ENCODE measurements at places on chromosomes 1 and 21.

GRCh38 chr1:218829097-218829496 is 344.6 kb upstream of the LYPLAL1 start:
- no peak for DNase-seq

DNA sequence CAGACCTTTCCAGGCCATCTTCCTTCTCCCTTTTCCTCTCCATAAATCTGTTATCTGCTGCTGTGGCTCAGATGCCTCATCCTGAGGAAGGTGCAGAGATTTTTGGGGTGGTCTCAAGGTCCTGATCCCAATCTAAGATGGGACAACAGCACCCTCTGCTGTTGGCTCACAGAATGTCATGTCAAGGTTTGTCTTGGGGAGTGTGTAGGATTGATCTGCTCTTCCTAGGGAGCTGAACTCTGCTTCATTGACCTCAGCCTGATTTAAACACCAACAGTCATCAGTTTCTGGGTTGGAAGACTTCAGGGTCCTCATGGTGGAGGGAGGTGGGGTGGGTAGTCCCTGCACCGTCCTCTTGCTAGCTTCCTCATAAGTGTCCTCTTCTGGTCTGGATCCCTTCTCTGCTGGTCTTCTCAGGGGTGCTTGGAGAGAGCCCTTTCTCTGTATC is 62.8 kb upstream of the LAX1 start:
- peak; percentile 70 for DNase-seq

DNA sequence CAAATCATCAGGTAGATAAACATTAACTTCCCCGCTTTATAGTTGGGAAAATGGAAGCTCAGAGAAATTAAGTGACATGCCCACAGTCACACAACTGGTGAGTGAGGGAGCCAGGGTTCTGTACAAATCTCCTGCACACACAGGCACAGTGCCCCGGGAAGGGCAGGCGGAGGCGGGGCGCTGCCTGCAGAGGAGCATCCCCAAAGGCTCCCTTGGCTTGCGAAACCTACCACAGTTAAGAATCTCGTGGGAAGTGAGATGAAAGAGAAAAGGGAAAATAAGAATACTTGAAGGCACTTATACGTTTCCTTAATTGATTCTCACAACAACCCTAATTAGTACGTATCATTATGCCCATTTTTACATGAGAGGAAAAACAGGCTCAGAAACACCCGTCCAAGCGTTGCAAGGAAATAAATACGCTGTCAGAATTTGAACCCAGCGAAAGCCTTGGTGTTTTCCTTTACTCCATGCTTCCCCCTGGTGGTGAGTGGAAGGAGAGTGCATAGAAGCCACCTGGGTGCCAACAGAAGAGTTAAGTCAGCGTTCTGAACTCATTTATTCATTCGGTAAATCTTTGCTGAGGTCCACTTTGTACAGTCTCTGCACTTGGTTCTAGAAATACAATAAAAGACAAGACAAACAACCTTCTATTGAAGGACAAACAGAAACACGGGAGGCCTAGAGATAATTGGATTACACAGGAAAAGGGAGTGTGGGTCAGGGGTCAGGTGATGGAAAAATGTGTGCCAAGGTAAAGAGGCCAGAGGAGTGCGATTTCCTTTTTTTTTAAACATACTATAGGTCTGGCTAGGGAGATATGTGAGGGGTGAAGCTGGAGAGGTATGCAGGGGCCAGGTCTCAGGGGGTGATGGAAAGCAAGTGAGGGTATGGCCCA is 28.4 kb downstream of the ACP6 start:
- peak; percentile 69 for DNase-seq

- no peak for DNase-seq
Observed at GRCh38 chr1:67170751-67171573, 4.7 kb downstream of the IL23R start.

DNA sequence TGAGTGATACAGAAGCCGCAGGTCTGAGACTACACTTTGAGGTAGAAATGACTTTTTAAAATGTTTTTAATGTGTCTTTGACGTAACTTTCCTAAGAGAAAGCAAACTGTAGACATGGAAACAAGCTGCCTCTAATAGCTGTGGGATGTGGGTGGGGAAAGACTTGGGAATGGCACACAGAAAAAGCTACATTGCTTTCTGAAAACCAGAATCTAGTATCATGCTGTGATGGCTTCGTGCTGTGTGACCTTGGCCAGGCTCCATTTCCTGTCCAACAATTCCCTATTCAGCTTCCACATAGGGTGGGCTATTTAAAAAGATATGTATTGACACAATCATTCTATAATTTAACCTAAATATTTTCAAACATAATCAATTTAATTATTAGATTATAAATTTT is 909.1 kb downstream of the NCAM2 start:
- DNase-seq, result no peak

GRCh38 chr1:162561616-162562469 is at the start of gene UAP1:
UAP1 (plus strand) TSS chr1:162561722; CDS start chr1:162566069, 4,347 bp downstream.
- DNase-seq, result peak; percentile 31

DNA sequence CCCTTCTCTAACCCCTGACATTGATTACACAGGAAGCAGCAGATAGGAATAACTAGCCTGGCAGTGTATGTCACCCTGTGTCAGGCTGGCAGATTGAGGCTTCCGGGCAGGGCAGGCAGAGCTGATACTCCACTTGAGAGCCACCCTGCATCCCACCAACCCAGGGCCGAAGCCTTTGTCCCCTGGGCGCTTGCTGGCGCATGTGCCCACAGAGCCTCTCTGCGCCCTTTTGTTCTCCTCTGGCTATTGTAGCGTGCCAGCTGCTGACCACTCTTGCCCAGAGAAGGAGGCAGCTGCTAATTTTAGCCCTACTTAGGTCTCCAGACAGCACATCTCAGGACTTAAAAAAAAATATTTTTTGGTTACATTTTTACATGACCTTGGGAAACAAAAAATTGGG is 304.9 kb downstream of the HHAT start:
- DNase-seq, result no peak

- no peak for DNase-seq
Observed at GRCh38 chr1:119773711-119774241, 5.1 kb upstream of the HMGCS2 start.

DNA sequence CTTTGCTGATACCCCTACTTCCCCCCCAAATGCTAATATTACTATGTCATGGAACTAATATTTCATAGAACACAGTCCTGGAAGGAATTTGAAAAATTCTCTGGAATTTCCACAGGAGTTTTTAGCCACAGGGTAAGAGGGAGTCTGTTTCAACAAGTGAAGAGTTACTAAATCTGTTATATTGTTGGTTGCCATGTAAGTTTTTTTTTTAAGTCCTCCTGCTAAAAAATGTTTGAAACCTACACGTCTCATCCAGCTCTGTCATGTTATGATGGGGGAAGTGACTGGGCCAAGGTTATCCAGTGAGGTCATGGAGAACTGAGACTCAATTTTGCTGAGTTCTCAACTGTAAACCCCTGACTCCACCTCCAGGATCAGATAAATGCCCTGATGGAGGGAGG is 60.8 kb upstream of the USP24 start:
- DNase-seq, result no peak

DNA sequence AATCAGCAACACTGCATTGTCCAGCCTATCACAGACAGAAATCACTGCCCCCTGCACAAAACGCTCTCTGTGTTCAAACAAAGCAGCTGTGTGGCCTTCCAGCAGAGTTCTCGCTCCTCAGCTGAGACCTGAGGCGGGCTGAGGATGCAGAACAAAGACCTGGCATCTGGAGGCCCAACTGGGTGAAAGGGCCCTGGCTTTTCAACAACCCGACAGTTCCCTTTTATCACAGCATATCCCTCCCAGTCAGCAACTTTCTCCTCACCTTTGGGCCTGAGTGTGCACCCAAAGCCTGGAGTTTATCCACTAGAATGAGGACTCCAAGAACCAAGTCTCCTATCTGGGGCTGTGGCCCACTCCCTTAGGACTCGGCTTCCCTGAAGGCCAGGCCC is 42.6 kb upstream of the A3GALT2 start:
- DNase-seq, result no peak

- DNase-seq, result no peak
Observed at GRCh38 chr1:201721082-201722049, 107.6 kb upstream of the IPO9 start.

DNA sequence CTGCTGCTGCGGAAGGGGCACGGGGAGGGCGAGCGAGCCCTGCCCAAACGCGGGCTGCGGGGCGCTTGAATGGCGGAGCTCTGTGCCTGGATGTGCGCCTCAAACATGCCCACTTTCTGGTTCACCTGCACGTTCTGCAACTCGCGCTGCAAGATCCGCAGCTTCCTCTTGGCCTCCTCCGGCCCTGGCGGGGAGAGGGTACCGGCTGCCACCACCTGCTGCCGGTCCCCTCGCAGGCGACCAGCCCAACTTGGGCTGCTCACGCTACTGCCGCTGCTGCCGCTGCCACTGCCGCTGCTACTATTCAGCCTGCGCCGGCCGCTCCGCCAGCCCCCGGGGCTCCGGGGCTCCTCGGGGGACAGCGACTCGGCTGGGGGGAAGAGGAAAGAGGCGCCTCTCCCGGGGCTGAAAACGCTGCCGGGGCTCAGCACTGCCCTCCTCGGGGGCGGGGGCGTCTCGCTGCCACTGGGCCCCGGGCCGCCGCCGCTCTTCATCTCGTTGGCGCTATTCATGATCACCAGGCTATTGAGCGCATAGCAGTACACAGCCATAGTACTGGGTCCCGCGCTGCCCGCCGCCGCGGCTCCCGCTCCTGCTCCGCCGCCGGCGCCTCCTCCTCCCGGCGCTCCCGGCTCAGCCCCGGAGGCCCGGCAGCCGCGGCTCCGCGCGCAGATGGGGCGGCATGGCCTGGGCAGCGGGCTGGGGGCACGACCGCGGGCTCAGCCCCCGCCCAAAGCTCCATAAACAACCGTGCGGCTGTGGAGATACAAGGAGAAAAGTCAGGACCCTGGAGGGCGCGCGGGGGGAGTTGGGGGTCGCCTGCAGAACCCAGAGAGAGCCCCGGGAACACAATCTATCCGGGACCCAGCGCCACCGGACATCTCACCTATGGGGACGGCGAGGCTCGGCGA is 1.9 kb downstream of the ITPKB start:
- peak; percentile 59 for DNase-seq

DNA sequence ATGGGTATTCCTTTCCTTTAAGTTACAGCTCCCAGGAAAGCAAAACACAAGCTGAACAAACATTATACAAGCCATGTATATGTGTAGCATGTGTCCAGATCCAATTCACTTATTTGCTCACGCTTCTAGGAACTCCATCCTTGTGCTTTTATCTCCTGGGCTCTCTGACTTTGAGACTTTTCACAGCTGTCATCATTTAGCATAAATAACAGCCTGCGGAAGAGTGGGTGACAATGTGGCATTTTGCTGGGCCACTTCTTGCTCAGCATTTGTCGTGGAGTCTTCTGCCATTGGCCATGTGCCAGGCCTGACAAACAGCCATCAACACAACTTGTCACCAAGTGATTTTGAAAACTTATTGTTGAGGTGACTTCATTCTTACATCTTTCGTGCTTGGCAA is 164.3 kb downstream of the KIF26B start:
- no peak for DNase-seq

GRCh38 chr1:98373056-98373455 is 288.5 kb upstream of the SNX7 start:
- DNase-seq, result no peak

GRCh38 chr1:201624741-201625225 is 85.9 kb downstream of the NAV1 start:
- DNase-seq, result no peak

DNA sequence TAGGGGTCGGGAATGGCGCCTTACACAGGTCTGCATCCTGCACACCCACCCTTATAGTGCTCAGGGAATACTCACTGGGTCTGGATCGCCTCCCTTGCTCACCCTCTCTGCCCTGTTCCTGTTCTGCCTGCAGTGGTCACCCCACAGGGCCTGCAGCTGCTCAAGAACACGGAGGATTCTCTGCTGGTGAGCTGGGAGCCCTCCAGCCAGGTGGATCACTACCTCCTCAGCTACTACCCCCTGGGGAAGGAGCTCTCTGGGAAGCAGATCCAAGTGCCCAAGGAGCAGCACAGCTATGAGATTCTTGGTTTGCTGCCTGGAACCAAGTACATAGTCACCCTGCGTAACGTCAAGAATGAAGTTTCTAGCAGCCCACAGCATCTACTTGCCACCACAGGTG is 12.4 kb downstream of the TNN start:
- no peak for DNase-seq

DNA sequence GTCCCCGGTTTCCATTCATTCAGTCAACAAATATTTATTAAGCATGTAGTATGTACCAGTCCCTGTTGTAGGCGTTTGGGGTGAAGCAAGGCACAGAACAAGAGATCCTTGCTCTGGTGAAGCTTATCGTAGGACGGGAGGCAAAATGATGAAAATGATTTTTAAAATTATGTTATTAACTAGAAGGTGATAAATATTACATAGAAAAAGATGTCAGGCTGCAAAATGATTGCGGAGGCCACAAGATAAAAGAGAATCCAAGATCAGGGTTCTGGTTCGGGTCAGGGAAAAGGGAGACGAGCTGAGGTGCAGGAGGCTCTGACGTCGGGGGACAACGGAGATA is 602 bp upstream of the CGN start:
- DNase-seq, result no peak

DNA sequence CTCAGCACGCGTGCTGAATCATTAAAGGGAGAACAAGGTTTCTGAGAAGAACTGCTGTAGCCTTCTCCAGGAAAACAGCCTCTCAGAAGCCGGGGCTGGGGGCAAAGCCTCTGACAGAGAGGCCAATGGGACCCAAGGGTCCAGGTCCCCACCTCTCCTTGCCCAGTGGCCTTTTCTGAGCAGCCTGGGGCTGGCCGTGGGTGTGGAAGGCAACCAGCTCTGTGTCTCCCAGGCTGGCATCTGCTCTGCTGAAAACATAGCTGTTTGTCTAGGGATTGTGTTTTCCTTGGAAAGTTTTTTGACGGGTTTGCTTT is 261.2 kb downstream of the NPHP4 start:
- DNase-seq, result no peak

DNA sequence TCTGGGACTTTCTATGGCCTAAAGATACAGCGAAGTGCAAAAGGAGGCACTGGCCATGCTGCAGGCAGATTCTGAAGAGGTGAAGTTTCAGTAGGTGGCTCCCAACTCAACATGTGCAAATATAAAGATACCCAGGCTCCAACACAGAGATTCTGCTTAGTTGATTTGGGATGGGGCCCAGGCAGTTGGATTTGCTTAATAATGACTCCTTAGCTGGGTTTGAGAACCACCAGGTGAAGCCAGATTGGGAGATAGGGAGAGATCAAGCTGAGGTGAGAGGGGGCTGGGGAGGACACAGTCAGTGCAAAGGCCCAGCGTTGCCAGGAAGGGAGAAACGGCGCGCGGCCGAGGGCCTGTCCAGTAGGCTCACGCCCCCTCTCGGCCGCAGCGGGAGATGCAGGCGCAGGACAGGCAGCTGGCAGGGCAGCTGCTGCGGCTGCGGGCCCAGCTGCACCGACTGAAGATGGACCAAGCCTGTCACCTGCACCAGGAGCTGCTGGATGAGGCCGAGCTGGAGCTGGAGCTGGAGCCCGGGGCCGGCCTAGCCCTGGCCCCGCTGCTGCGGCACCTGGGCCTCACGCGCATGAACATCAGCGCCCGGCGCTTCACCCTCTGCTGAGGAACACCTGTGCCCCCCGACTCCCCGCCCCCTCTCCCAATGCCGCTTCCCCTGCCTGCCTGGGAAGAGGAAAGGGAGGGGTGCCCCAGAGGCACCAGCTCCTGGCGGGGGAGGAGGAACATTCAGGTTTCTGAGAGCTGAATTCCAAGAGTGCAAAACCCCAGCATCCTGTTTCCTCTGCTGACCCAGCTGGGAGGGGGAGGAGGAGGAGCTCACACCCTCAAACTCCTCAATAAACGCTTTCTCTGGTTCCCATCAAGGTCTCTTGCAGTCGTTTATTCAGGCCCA is 1.2 kb downstream of the FAM167B start:
- peak; percentile 83 for DNase-seq

GRCh38 chr1:8412183-8412831 is 94.4 kb downstream of the SLC45A1 start:
- no peak for DNase-seq

- no peak for DNase-seq
Observed at GRCh38 chr1:244230470-244230869, 179.4 kb downstream of the ZBTB18 start.

- DNase-seq, result no peak
Observed at GRCh38 chr1:70706381-70707037, 295.4 kb downstream of the CTH start.

Data from stimulated activated CD4-positive, alpha-beta T cell treated with anti-CD3 and anti-CD28 coated beads, Interleukin-4, amount 100 ng/mL, for 24 hours (primary cell).